ENCODE measurements at places on chromosomes 7 and 10.

GRCh38 chr7:55053651-55054571 lies 35.1 kb downstream of the EGFR start:
- no peak for DNase-seq

DNA sequence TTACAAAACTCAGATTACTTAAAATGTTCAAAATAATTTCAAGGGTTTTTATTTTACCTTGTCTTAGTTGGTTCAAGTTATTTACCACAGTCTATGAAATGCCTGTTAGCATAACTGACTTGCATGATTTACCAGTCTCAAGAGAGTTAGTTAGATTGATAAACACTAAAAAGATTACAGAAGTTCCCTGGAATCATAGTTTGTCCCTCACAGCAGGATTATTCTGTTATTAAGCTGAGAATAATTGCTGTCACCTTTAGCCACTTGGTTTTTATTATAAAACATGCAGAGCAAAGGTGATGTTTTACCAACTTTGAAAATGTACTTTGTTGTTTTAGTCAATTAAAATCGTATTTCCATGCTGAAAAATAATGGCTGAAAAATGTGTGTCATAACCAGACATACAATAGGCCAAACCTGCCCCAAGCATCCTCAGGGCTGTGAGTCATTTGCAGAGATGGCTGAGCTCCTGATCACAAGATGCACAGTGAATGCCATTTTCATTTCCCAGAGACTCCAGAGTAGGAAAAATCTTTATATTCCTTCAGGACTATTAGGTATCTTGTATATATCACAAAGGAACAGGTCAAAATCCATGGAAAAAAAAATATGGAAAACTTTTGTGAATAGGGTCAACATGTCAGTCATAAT lies 87.8 kb upstream of the DKK1 start:
- no peak for DNase-seq

DNA sequence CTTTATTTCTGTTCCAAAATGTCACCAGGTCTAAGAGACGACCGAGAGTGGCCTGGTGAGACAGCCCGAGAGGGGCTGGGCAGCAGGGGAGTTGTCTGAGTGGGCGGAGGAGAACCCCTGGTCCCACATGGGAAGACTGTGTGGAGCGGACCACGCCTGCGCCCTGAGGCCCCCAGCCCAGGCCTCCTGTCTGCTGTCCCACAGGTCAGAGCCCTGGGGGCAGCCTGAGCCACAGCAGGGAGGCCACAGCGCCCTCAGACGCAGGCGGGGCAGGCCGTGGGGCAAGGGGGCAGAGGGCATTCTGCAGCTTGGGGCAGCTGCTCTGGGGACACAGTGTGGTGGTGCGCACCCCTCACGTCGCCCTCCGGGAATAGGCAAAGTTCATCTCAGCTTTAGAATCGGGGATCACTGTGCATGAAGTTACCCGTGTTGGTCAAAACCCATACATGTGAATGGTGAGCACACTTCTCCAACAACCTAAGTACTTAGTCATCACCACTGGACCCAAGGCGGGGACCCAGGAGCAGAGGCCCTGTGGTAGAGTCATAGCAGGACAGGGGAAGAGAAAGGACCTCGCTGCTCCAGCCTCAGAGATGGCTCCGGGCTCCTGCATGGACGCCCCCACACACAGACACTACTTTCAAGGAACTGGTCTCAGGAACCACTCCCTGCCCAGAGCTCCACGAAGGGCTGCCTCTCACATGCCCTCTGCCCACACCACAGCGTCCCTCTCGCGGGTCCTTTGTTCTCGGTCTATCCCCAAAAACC lies 214.7 kb downstream of the ELFN1 start:
- DNase-seq: no peak

DNA sequence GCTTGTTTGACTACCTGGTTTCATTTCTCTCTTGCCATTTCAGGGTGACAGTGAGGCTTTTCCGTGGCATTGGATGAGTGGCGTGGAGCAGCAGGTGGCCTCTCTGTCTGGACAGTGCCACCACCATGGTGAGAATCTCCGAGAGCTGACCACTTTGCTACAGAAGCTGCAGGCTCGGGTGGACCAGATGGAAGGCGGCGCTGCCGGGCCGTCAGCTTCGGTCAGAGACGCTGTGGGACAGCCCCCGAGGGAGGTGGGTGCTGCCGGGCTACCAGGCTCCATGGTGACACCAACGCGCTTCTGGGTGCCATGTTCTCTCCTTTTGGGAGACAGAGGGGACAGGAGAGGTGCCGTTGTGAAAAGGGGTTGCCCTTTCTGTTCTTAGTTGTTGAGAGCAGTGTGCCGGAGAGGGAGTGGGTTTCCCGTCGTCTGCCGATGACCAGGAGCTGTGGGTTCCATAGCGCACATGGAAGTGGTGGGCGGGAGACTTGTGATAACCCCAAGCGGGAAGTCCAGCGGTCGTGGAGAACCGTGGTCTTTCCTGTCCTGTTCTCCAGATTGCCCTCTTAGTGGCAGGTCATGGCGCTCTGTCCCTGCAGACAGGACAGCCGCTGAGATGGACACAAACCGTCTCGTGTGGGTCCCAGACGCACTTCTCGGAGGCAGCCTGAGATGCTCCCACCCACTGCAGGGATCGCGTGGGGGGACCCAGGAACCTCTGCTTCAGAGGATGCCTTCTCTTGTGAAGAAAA lies 21.3 kb downstream of the SUN1 start:
- DNase-seq: no peak

GRCh38 chr10:51419196-51420093 lies 279.9 kb downstream of the CSTF2T start:
- DNase-seq: no peak

- no peak for DNase-seq
Measured at GRCh38 chr7:91973639-91974038, 33.0 kb downstream of the AKAP9 start.

DNA sequence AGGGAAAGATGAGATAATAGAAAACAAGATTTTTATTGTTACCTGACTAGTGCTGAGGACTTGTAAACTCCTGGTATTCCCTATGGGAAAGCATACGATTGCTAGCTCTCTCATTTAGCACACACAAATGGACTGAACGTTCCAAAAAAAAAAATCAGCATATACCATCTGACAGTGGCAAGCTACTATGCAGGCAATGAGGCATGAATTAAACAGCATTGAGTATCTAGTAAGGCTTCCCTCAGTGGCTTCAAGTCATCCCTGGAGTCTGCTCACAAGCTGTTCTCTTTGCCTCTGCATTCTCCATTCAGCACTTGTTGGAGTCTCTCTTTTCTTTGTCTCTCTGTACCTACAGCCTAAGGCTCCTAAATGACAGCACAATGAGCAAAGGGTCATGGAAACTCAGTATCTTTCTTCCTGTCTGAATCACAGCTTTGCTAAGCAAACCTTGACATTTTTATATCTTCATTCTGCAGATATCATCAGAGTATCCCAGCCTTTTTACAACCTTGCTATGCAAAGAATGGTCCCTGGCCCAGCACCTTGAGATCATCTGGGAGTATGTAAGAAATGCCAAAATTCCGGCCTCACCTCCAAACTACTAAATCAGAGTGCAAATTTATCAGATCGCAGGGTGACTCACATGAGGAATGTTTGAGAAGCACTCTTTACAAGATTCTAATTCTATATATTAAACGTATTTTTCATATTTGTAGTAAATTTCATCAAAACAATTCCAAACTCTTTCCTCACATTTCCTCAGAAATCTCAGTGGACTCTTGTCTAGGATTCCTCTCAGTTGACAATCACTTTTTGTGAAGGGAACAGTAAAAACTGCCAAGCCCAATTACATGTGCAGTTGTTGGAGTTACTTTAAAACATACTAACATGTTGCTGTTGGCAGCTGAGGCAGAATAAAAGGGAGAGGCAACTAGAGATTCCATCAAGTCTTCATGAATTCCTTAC lies 10.8 kb upstream of the LIPA start:
- DNase-seq: no peak

DNA sequence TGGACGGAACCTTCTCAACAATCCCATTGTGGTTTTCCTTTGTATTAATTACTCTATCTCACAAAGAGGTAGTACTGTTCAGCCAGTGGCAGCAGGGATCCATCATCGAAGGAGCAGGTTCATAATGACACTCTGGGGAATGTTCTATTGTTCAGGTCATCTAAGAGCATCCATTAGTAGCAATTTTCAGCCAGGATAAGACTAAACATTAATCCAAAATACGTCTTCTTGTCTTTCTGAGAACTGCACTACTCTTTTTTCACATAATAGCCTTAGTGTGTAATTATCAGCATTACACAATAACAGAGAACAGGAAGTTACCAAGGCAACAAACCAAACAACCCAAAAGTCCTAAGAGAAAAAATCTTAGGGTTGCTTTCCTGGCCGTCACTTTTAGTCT lies 259.5 kb upstream of the VWC2 start:
- peak; percentile 74 for DNase-seq
